Dorsolateral prefrontal cortex (tissue), 122 donors: ENCODE measurements at places on chromosomes 3 and 15.

- DNase-seq, result peak; percentile 9
These were observed 6.1 kb downstream of the GRM2 start for GRCh38 chr3:51712963-51713362.

- DNase-seq, result no peak
These were observed 152.3 kb downstream of the SMAD6 start for GRCh38 chr15:66854012-66854965.

DNA sequence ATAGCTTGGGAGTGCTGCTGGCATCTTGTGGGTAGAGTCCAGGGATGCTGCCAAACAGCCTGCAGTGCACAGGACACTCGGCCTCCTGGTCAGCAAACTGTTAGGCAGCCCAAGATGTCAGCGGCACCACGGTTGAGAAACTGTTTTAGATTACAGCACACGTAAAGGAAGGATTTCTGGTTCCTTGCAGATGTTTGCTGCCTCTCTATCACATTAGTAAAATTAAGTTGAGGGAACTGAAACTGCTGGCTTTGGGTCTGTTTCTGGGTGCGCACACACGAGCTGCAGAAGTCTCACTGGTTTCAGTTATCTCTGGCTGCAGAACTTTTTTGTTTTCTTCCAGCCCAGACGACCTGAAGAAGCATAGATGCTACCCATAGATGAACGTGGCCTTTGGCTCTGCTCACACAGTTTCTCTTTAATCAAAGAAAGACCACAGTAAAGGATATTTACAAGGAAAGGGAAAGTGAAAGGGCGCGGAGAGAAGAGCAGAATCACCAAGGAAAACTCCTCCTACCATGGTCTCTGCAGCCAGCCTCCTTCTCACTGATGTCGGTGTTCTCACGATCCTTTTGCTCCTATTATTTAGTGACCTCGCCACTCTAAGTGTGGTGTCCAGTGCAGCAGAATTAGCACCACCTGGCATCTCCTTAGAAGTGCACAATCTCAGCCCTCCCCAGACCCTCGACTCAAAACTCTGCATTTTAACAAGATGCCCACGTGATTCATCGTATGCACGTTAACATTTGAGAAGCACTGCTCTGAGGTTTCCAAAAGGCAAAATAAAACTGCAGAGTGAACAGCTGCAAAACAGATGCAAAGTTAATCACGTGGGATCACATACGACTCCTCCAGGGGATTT, 50.6 kb upstream of the AKAP13 start:
- no peak for DNase-seq

DNA sequence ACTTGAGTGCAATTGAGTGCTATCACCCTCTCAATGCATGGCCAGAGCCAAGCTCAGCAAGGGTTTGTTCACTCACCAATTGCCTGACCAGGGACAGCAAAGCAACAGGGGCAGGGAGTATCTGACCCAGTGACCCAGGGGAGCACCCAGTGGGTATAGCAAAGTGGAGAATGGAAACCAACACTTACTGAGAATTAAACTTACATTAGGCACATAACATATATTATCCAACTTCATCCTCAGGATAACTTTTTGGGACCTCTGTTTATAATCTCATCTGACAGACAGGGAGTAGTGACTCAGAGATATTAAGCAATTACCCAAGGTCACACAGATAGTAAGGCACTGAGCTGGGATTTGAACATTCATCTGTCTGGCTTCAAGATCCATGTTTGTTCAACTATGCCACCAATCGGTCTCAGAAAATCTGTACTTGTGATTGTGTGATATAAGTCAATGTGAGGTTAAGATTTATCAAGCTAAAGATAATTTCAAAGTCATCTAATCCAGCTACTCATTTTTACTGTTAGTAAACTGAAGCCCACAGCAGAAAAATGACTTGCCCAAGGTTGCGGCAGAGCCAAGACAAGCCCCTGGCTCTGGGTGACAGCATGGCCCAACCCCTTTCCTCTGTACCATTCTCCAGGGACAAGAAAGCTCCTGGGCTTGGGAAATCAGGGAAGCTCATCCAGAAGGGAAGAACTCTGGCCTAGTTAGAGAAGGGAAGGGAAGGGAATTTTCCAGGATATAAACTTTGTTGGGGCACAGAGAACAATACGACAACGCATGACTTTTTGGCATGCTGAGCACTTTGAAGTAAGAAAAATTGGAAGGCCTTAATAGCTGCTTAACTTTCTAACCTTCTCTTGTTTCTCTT, 138.0 kb upstream of the SMAD3 start:
- no peak for DNase-seq

DNA sequence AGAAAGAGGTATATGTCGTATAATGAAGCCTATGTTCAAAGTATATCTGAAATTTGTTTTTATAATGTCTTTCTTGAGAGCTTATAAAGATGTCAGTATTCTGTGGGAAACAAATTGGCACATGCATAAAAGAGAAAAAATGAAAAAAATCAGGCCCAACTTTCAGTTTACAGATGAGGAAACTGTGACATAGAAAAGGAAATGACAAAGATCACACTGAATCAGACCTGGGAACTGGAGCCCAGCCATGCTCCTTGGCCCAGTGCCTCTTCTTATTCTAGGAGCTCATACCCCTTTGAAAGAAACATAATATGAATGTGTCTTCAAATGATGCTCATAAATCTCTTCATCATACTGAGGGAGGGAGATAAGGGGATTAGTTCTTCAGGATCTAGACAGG, 48.4 kb downstream of the TMEM44 start:
- DNase-seq, result no peak

GRCh38 chr3:127731546-127732289, 59.0 kb downstream of the ABTB1 start:
- DNase-seq, result no peak

DNA sequence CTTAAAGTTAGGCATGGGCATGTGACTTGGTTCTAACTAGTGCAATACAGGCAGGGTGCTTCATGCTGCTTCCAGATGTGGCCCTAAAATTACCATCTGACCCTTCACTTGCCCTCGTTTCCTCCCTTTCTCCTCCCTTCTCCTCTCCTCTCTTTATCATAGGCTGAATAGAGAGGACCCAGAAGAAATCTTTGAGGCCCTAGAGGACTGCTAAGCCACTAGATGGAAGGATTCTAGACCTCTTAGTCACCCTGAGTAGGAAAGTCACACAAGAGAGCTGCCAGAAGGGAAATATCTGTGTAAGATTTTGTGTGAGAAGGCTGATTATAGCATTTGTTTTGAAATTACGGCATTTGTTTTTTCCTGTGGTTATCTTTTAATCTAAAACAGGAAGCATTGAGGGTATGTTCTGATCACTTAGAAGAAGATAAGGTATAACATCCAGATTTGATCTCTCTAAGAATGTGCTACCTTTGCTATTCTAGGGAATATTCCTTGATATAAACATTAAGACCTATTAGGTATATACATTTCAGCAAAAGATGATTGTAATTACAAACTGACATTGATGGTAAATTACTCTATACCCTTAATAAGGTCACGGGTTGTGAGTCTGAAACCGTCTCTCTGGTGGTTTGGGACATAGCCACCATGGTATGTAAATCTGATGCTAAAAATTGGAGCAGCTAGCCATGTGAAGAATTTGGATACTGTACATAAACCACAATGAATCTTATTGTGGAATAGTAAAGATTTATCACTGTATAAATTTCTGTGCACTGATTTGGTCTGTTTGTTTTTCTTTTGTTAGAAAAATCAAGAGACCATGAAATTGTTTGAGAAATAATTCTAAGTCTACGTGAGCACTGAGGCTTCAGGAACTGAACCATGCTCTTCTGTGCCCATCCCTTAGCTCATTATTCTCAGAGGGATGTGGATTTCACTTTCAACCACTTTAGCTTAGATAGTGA, 84.1 kb downstream of the TP63 start:
- no peak for DNase-seq

DNA sequence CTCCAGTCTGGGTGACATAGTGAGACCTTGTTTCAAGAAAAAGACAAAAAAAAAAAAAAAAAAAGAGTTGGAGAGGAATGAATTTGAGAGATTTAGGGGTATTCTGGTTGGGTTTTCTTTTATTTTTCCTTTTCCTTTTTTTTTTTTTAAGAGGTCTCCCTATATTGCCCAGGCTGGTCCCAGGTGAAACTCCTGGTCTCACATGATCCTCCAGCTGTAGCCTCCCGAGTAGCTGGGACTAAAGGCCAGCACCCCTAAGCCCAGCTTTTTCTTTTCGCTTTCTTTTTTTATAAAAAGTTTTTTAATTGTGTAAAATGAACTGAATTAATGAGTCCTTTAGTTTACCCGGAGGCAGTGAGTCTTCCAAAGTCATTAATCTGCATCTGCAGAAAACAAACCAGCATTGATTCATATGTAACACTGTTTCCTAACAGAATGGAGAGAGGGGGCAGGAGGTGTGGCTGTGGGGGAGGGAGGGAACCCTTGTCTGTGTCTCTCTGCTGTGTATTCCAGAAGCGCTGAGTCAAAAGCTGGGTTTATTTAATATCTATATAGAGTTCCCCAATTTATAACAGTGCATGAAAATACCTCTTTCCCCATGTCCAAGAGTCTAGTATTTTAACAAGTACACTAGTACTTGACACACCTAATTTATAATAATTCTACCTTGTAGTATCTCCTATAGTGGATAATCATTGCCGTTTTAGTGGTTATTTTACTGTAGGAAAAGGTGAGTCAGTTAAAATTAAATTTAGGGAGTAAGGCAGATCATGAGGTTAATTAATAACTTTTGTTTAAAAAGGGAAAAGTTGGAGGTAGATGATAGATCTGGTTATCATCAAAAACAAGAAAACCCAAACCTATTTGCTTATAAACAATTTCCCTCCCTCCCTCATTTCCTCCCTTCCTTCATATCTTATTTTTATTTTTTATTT, 2.6 kb upstream of the DPPA4 start:
- no peak for DNase-seq

GRCh38 chr3:121411523-121411922, 134.3 kb downstream of the POLQ start:
- DNase-seq, result no peak

- DNase-seq, result no peak
These were observed 610.6 kb upstream of the CFAP20DC start for GRCh38 chr3:59660376-59660775.

- no peak for DNase-seq
These were observed 223.0 kb upstream of the BHLHE40 start for GRCh38 chr3:4756057-4756775.

DNA sequence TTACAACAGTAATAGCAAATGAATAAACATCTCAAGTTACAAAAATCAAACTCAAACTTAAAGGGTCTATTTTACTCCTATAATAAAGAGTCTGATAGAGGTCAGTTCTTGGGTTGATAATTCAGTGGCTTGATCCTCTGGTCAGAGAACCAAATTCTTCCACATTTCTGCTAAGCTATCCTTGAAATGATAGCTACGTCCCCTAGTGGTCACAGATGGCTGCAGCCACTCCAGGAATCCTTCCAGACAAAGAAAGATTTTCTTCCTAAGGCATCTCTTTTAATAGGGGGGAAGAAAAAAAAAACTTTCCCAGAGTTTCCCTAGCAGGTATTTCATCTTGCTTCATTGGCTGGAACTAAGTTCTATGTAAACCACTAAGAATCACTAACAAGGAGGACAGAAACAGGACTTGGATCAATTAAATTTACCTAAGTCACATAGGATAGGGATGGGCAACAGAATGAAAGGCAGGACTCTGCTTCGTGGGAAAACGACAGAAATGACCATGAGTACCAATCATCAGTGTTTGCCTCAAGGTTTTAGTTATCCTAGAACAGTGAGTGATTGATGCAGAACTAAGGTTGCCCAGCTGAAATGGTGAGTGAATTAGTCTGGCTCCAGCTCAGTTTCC, 160.7 kb downstream of the STAC start:
- no peak for DNase-seq

GRCh38 chr3:59998058-59998457, 948.2 kb upstream of the CFAP20DC start:
- DNase-seq, result no peak
